Esophagus muscularis mucosa (tissue), 4 donors: ENCODE measurements at places on chromosomes 16 and 17. TPM values are rescaled to one million over a fixed set of nuclear protein-coding genes. Genes with fewer than 3 reads are reported as not detected.

GRCh38 chr17:75637551-75637950 lies 4.3 kb downstream of the SMIM5 start:
- no peaks in the 10 kb centered on the region for H3K27me3 ChIP-seq
- H3K36me3 ChIP-seq: peaks cover 38% of the 10 kb centered on the region
- peaks cover 49% of the 10 kb centered on the region for H3K4me1 ChIP-seq
- no peak overlapping the region for H3K27ac ChIP-seq
- DNase-seq: no peak
- H3K4me3 ChIP-seq: no peak overlapping the region

DNA sequence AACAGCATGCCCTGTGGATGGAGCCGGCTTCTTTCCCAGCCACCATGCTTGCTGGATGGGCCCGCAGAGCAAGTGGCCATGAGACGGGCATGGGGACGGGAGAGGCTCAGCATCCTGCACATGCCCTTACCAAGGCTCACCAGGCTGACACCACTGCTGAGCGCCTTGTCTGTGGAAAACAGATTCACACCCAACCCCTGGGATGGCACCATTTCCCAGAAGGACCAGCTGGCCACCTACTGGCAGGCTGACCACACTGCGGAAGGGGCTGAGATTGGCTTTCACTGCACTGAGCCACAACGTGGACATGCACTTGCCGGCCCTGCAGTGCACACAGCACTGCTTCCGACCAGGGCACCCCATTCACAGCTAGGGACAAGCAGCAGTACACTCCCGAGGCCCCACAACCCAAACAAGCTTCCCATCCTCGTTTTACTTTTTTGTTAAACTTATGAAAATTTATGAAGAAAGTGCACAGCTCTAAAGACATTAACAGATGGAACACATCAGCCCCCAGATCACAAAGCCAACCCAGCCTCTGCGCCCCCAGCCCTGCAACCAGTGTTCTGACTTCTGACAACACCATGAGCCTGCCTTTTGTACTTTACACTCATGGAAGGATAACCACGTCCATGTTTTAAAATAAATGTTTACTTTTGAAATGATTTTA lies 13.9 kb upstream of the KRTAP17-1 start:
- H3K4me1 ChIP-seq: no peaks in the 10 kb centered on the region
- no peak for DNase-seq
- H3K27me3 ChIP-seq: no peaks in the 10 kb centered on the region
- no peaks in the 10 kb centered on the region for H3K36me3 ChIP-seq

- DNase-seq: no peak
- H3K27me3 ChIP-seq: no peaks in the 10 kb centered on the region
- peak overlapping the region; percentile 16 for H3K27ac ChIP-seq
- H3K4me1 ChIP-seq: peaks cover 22% of the 10 kb centered on the region
These were observed 29.2 kb downstream of the SOCS3 start for GRCh38 chr17:78330570-78331224.

- no peak overlapping the region for H3K4me3 ChIP-seq
- H3K27ac ChIP-seq: no peak overlapping the region
- no peaks in the 10 kb centered on the region for H3K27me3 ChIP-seq
- no peaks in the 10 kb centered on the region for H3K4me1 ChIP-seq
- no peak for DNase-seq
These were observed 12.2 kb upstream of the CCL5 start for GRCh38 chr17:35892091-35893035.

GRCh38 chr17:12665263-12666210 lies at the start of gene MYOCD:
Gene MYOCD, plus strand, starts transcription at chr17:12665890. Its CDS starts 299 bp downstream, at chr17:12666189.
- H3K36me3 ChIP-seq: no peaks in the 10 kb centered on the region
- H3K4me3 ChIP-seq: peak within 1 kb of the TSS; percentile 80
- DNase-seq: no peak
- H3K27ac ChIP-seq: peak within 1 kb of the TSS; percentile 94
- H3K4me1 ChIP-seq: no peaks in the 10 kb centered on the region
- H3K27me3 ChIP-seq: no peaks in the 10 kb centered on the region

DNA sequence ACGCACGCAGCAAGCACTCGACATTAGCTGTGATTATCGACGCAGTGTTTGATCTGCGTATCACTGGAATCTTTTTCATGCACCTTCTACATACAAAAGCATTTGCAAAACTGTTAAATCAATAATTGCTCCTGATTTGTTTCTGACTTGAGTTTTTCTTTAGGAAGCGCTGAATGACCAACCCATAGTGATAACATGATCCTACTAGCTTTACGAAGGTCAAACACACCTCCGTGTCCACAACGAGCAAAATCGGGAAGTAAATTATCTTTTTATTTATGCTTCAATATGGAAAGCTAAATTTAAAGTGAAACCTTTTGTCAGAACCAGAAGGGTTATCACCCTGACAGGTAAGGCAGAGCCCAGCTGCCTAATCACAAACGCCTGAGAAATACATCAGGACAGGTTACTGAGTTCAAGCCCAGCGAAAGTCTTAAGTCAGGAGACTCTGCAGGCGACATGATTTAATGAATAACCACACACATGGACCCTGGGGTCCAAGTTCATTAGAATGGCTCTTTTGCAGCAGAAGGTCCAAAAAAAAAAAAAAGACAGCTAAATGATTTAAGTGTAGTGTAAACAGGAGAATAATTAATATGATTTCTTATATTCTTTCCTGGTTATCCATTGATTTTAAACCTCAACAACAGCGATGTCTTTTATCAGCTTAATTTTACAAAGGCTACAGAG lies 104.2 kb downstream of the ADCY9 start:
- H3K27me3 ChIP-seq: no peaks in the 10 kb centered on the region
- peaks cover 32% of the 10 kb centered on the region for H3K4me1 ChIP-seq
- no peaks in the 10 kb centered on the region for H3K36me3 ChIP-seq
- no peak overlapping the region for H3K4me3 ChIP-seq

DNA sequence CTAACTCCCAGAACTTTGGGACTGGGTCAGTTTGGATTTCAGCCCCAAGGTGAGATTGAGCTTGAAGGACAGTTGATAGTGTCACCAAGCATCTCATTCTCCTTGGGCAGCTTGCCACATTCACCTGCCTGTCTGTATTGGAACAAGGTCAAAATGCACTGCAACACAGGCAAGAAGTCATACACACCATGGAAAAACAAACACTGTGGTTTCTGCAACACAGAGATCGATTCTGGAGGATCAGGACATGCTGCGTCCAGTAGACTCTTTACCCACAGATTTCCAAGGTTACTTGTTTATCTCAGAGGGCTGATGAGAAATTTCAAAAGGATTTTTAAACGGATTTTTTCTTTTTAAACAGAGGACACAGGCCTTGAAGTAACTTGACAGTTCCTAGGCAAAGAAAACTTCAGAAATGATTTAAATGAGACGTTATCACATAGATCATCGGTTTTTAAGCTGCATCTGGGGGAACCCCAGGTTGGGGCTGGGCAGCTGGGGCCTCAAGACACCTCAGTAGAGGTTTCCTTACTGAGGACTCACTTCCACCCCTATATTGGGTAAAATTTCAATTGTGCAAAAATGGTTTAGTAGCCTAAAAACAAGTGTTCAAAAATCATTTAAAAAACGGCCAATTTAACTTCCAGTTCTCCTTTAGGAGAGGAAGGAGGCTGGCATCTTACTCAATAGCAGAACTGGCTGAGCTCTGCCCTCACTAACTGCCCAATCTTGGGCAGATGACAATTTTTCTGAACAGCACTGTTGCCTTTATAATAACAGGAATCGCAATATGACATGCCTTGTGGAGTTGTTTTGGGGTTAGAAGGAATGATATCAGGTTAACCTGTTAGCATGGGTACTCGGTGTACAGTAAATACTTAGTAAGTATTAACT lies 299.3 kb downstream of the XYLT1 start:
- H3K4me1 ChIP-seq: no peaks in the 10 kb centered on the region
- DNase-seq: no peak
- no peak overlapping the region for H3K4me3 ChIP-seq
- no peak overlapping the region for H3K27ac ChIP-seq

DNA sequence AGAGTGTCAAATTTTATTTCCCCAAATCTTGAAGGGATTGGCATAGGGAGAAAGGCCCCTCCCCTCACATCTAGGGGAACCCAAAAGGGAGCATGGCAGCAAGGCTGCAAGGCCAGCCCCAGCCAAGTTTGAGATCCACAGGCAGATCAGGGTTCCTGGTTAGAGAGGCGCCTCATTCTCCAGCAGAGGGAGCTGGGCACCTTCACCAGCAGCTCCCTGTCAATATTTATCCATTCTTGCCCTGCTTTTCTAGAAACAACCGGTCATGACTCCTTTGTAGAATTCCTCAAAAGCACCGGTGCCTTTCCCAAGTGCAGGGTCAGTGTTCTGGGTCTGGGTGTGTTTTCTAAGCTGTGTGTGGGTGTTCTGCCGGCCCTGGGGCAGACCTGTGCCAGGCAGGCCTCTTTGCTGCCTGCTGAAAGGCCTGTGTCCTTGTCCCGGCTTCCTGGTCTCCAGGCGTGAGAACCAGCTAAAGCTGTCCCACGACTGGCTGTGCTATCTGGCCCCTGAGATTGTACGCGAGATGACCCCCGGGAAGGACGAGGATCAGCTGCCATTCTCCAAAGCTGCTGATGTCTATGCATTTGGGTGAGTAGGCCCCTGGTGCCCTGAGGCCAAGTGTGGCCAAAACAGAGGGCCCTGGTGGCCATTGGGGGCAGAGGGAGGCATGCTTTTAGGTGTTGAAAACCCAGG lies 21.2 kb upstream of the LGALS9 start:
- peaks cover 2% of the 10 kb centered on the region for H3K4me1 ChIP-seq
- peaks cover 98% of the 10 kb centered on the region for H3K36me3 ChIP-seq
- no peaks in the 10 kb centered on the region for H3K27me3 ChIP-seq
- no peak overlapping the region for H3K27ac ChIP-seq
- H3K4me3 ChIP-seq: no peak overlapping the region
- DNase-seq: no peak

DNA sequence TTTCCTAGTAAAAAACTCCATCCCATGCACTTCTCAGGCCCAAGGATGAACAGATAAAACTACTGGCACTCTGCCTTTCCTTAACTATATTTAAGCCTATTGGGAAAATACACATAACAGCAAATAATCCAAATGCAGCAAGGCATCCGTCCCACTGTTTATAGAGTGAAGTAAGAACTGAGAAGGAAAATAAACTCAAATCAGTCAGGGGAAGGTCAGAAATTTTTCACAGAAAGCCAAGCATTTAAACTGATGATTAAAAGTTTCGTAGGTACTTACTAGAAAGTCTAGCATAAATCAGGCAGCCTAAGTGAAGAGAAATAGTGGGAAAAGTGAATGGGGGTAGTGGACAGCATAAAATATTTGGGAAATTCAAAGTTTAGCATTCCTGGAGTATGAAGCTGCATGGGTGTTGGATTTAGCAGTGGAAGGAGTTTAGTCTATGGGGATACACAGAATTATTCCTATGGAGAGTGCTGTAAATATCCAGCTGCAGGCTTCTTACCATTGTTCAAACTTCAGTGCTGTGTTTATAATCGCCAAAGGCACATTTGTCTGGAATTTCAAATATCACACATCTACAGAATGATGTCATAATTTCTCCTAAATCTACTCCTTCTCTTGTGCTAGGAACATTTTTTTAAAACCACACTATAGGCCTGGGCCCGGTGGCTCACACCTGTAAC lies 1131.0 kb upstream of the GOT2 start:
- no peaks in the 10 kb centered on the region for H3K27me3 ChIP-seq
- H3K27ac ChIP-seq: no peak overlapping the region
- no peak for DNase-seq
- peaks cover 5% of the 10 kb centered on the region for H3K4me1 ChIP-seq

GRCh38 chr16:78794581-78795250 lies 695.3 kb downstream of the WWOX start:
- H3K27me3 ChIP-seq: no peaks in the 10 kb centered on the region
- no peaks in the 10 kb centered on the region for H3K4me1 ChIP-seq
- H3K36me3 ChIP-seq: no peaks in the 10 kb centered on the region
- H3K4me3 ChIP-seq: no peak overlapping the region
- H3K27ac ChIP-seq: no peak overlapping the region

DNA sequence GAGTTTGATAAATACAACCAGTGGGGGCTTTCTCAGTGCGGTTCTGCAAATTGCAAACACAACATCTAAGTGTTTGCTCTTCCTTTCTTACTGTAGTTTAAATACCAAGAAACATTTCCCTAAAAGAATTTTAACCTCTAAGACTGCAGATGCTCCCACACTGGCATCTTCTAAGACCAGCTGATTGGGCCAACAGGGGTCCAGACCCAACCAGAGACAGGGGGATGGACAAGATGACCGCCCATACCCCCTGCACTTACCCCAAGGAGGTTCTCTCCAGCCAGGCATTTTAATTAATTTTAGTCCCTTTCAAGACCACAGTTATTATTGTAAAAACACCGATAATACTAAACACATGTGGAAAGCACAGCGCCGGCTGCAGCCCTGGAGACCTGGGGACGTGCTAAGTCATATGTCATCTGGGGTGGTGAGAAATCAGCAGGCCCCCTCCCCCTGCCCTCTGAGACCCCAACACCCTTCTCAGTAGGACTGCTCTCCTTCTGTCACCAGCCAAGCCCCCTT lies 242.3 kb downstream of the SOX9 start:
- no peaks in the 10 kb centered on the region for H3K4me1 ChIP-seq
- no peak overlapping the region for H3K27ac ChIP-seq
- no peaks in the 10 kb centered on the region for H3K27me3 ChIP-seq
- no peak for DNase-seq

DNA sequence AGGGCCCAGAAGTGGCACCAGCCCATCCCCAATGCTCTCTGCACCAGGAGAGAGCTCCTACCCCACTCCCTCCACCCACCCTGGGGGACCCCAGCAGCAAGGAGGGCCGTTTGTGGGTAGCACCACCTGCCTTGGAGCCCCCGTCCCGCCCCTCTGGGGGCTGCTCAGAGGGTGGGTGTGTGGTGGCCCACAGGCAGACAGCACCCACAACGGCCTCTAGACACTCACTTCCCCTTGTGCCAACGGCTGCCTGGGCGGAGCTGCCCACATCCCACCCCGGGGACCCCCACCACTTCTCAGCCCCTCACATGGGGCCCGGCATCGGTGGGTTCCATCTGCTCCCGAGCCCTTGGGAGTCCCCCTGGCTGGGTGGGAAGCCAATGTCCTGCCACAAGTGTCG lies 33.3 kb downstream of the BAHCC1 start:
- peaks cover 58% of the 10 kb centered on the region for H3K4me1 ChIP-seq
- H3K27ac ChIP-seq: peak overlapping the region; percentile 56
- H3K36me3 ChIP-seq: no peaks in the 10 kb centered on the region
- H3K27me3 ChIP-seq: no peaks in the 10 kb centered on the region
- H3K4me3 ChIP-seq: no peak overlapping the region

GRCh38 chr17:1371893-1372590 lies 28.0 kb downstream of the YWHAE start:
- no peak for DNase-seq
- no peaks in the 10 kb centered on the region for H3K27me3 ChIP-seq
- peak overlapping the region; percentile 50 for H3K27ac ChIP-seq
- H3K36me3 ChIP-seq: peaks cover 9% of the 10 kb centered on the region
- peaks cover 100% of the 10 kb centered on the region for H3K4me1 ChIP-seq
- H3K4me3 ChIP-seq: no peak overlapping the region

GRCh38 chr16:87461466-87461991 lies 31.3 kb downstream of the ZCCHC14 start:
- peak; percentile 93 for DNase-seq
- peaks cover 19% of the 10 kb centered on the region for H3K36me3 ChIP-seq
- peaks cover 74% of the 10 kb centered on the region for H3K4me1 ChIP-seq
- H3K27me3 ChIP-seq: no peaks in the 10 kb centered on the region
- no peak overlapping the region for H3K4me3 ChIP-seq

- no peak overlapping the region for H3K27ac ChIP-seq
- no peak for DNase-seq
- no peaks in the 10 kb centered on the region for H3K36me3 ChIP-seq
- peaks cover 24% of the 10 kb centered on the region for H3K4me1 ChIP-seq
- no peaks in the 10 kb centered on the region for H3K27me3 ChIP-seq
These were observed 39.2 kb downstream of the FTO start for GRCh38 chr16:53743149-53743566.

Gene OR2C1
- not detected for total RNA-seq

Gene ACSM2A
- not detected for total RNA-seq
